ENCODE measurements at places on chromosomes 6 and 20. TPM values are rescaled to one million over a fixed set of nuclear protein-coding genes. Genes with fewer than 3 reads are reported as not detected.

GRCh38 chr6:53926505-53926904, 131.7 kb downstream of the LRRC1 start:
- DNase-seq = peak; percentile 15

Gene RFX6
- 0.72 TPM for total RNA-seq

DNA sequence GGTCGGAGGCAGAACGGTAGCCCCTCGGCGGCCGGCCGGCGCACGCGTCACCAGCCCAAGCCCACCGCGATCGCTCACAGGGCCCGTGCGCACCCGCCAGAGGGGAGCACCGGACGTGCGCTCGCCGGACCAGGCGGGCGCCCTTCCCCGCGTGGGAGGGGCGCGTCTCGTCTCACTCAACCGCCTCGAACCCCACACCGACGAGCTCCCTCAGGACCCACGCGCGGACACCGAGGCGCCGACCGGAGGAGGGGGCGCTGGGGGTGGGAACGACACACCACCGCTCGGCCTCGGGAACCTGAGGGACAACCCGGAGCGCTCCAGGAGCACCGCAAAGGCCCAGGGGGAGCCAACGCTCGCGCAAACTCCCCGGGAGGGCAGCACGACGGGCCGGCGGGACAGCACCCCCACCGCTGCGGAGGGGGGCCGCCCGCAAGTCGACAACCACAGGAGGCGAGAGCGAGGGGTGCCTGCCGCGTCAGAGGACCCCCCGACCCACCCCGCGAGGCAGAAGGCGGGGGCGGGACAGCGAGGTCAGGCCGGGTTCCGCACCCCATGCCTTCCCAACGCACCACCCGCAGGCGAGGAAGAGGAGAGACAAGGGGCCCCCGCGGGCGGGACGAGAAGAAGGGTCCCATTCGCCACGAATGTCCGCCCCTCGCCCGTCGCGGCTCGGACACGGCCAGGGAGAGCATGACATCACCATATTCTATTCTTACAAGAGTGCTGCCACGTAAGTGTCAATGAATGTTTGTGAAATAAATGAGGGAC, 512.7 kb upstream of the ZNF337 start:
- DNase-seq = no peak

DNA sequence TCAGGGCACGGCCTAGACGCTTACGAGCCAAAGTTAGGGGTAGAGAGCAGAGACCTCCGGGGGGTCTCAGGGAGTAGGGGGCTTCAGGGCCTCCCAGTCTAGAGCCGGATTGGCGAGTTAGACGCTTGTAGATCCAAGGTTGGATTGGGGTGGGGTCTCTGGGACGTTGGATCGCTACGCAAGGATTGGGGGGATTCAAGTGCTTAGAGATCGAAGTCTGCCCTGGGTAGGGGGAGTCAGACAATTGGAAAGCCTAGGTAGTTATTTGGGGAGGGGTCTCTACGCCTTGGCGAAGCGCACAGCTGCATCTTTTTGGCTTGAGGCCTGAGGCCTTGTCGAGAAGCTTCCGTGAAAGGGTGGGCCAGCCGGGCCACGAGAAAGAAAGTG, 469 bp downstream of the STX16 start:
- DNase-seq = peak; percentile 80

DNA sequence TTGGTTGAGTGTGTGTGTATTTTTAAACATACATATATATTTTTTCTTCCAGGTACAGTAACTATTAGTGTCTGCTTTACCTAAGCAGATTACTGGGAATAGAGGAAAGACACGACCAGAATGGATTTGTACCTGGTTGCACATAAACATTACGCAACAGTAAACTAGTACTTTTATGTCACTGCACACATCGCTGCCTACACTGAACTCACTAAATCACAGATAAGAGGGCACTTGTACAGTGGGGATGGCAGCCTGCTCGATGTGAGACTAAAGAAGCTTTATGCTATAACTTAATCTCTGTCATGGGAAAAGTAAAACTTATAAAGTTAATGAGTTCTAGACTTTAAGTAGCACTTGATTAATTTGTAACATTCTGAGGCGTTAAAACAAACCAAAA, 89.5 kb upstream of the SIM1 start:
- DNase-seq = no peak

Gene RBBP8NL
- not detected for total RNA-seq

DNA sequence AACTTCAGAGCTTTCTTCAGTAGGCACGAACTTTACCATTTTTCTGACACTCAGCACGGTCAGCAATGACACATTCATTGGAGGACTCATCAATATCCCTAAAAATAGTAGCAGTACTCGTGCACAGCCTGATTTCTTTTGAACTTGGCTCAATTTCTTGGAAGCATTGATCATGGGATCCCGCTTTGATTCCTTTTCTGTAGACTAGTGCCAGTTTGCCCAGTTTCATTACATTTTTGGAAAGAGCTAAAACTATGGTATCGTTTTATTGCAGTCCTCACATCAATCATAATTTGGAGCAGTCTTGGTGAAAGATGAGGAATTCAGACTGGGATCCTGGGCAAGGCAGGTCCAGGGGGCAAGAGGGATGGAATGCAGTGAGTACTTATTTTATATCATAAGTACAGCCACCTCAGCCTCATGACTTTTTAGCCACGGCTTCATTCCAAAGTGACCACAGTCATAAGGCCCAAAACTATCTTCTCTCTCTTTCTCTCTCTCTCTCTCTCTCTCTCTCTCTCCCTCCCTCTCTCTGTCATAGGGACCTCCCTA, 170.9 kb upstream of the AKAP12 start:
- DNase-seq = no peak

Gene VGLL2
- total RNA-seq = not detected

GRCh38 chr20:38143238-38143645, 21.8 kb downstream of the TGM2 start:
- DNase-seq = no peak

Gene OTOR
- 1.7 TPM for total RNA-seq

Gene TMEM242
- 4.8 TPM for total RNA-seq

DNA sequence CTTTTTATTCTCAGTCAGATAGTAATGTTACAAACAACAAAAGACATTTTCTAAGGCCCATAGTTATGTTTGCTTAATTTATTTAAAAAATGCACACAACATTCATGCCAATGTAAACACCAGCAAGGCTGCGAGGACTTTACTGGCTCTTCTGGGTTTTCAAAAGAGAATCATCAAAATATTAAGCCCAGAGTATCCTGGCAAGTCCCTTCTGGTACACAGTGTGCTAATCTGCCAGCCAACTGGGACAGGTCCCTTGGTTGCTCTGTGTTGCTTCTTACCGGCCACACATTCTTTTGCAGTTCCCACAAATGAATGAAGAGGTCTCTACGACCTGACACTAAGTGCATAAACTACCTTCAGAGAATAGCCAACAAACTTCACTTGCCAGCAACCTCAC, 42.6 kb upstream of the SPDEF start:
- DNase-seq = no peak

GRCh38 chr20:50098259-50098658, 14.7 kb downstream of the UBE2V1 start:
- no peak for DNase-seq

- no peak for DNase-seq
Observed at GRCh38 chr6:3165631-3166534, 8.5 kb upstream of the TUBB2A start.

GRCh38 chr6:55822815-55823214, 52.6 kb downstream of the BMP5 start:
- no peak for DNase-seq

- no peak for DNase-seq
Observed at GRCh38 chr6:37302086-37302686, 44.2 kb upstream of the TMEM217 start.

GRCh38 chr6:9409126-9409525, 973.8 kb upstream of the SLC35B3 start:
- no peak for DNase-seq

GRCh38 chr6:50929323-50929722, 110.7 kb downstream of the TFAP2B start:
- DNase-seq = no peak

- DNase-seq = no peak
Observed at GRCh38 chr6:137754366-137754765, 112.7 kb upstream of the TNFAIP3 start.

DNA sequence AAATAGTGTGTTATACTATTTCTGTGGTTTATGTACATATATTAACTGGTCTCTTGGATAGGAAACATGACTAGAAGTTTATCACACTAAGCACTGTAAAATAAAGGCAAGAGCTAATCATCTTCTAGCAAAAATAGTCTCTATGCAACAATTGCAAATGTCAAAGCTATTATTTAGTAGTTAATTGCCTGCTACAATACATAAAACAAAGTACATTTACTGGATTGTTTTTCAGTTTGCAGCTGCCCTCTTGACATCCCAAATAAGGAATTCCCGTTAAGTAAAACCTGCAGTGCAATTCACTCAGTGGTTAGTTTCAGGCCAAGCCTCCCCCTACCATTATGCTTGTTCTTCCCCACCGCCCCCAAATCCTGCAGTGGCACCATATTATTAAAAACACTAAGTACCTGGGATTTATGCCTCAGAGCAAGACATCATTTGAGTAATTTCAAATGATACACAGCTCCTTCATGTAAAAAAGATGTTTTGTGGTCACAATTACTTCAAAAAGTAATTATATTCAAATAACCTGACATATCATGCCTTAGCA, 1.6 kb upstream of the ATP5F1E start:
- DNase-seq = no peak

GRCh38 chr6:36873612-36874442, 776 bp downstream of the PPIL1 start:
- DNase-seq = no peak

DNA sequence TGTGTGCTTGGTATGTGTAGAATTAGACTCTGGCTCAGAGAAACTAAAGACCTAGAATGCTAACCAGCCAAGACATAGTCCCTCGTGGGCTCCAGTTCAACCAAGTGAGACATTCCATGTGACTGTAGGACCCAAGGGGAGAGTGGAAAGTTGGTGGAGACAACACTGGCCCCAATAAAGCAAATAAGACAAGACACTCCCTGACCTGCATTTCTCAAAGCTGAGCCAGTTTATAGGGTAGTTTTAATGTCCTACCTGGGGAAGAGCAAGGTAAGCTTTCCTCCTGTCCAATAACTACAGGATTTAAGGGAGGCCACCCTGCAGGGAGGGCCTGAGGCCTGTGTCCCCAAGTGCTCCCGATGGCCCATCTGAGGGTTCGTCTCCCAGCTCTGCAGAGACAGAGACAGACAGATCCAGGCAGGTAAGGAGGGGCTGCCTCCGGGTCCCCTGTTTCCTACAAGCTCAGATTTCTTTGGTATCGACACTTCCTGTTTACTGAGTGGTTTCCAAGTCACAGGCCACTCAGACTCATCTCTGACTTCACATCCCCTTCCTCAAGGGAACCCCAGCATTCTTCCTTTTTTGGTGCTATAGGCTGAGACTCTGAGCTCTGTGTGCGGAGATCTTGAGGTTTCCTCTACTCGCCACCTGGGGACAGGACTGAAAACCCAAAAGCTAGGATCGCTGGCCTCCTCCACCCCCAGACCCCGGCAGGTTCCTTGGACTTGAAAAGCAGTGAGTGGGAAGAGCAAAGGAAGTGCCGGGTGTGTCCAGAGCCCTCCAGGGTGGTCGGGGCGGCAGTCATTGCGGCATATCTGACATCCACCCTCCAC, 92.4 kb downstream of the PRND start:
- no peak for DNase-seq

Gene STX16
- total RNA-seq = 24.1 TPM

GRCh38 chr6:55379895-55380294, 52.6 kb downstream of the GFRAL start:
- peak; percentile 38 for DNase-seq

- no peak for DNase-seq
Observed at GRCh38 chr6:113971741-113972140, 793 bp upstream of the HDAC2 start.

GRCh38 chr20:35697696-35698297, 1.4 kb downstream of the NFS1 start:
- DNase-seq = no peak

Gene ELOVL4
- total RNA-seq = 6.7 TPM

GRCh38 chr20:32134026-32134425, 24.5 kb downstream of the TM9SF4 start:
- DNase-seq = no peak

GRCh38 chr6:34697904-34698559, 1.5 kb upstream of the ILRUN start:
- no peak for DNase-seq

Gene GLO1
- total RNA-seq = 84.7 TPM

Gene ADGRG6
- total RNA-seq = 104 TPM

DNA sequence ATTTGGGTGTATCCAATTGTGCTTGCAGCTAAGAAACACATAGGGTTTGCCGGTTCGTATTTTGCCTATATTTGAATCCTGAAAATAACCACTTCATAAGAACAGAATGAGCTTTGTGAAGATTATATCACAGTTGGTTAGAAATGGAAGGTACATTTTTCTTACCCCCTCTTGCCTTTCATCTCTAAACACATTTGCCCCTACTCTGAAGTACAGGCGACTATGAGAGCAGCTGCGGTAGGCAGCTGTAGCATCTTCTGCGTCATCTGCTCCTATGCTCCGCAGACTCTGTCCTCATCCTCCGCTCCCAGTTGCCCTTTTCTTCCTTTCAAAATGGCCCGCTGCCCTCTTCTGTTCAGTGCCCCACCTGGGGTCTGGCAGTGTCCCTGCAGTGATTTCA, 47.6 kb upstream of the REV3L start:
- no peak for DNase-seq

Gene CFAP206
- 5.1 TPM for total RNA-seq

DNA sequence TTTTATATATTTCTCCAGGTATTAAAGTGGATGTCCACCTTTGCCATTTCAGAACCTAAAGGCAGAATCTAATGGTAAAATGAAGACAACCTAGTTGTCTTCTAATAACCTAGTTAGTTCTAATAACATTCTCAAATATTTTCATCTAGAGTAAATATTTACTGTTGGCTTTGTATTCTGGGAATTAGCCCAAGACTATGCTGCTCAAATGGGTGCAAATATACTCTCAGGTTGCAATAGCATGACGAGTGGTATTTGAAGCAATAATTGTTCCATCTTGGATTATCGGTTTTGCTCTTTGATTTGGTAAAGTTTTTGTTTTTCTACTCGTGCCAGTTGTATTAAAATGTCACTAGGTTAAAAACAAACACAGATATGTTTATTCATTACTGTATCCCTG, 21.0 kb upstream of the RSPH4A start:
- DNase-seq = no peak

Gene KHDC1
- total RNA-seq = 8.9 TPM

DNA sequence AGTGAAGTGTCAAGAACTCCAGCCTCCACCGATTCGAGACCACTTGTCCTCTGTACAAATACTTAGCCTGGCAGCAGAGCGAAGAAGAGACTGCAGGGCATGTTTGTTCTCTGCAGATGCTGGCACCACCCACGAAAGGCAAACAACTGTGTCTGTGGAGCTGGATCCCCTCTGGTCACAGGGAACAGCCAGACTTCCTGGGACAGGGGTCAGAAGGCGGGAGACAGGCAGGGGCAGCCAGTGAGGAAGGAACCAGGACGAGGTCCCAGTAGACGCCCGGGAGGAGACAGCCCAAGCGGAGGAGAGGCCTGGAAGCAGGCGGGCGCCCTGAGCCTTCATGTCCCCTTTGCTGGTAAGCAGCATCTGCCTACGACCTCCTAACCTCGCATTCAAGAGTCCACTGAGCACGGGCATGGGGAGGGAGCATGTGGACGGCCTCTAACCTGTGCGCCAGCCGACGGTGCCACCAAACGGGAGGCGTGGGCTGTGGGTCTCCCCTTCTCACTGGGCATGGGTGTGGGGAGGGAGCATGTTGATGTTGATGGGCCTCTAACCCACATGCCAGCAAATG, 265.5 kb downstream of the DLL1 start:
- DNase-seq = no peak

GRCh38 chr6:148336901-148337300, 5.7 kb upstream of the SASH1 start:
- no peak for DNase-seq

GRCh38 chr20:6086868-6087267, 33.0 kb upstream of the LRRN4 start:
- no peak for DNase-seq

Gene FAM83B
- 3.6 TPM for total RNA-seq

Data from umbilical cord (tissue), 2 donors.